ENCODE measurements at places on chromosomes 4 and X. TPM values are rescaled to one million over a fixed set of nuclear protein-coding genes. Genes with fewer than 3 reads are reported as not detected.

- no peak for DNase-seq
Observed at GRCh38 chr4:161704653-161705052, 459.1 kb downstream of the FSTL5 start.

DNA sequence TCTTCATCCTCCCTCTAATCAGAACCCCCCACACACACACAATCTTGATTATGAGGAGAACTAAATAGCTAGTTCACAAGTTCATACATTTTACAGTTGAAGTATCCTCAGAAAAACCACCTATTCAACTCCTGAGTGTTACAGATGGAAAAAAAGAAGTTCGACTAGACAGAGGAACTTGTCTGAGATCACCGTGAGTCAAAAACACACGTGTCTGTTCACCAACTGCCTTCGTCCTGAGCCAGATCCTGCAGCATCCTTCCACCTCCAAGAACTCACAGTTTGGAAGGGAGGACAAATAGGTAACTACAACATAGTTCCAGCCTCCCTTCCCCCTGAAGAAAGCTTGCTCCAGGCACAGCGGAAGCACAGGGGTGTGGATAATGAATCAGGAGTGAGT lies 19.0 kb upstream of the IRAK1 start:
- DNase-seq, result no peak

DNA sequence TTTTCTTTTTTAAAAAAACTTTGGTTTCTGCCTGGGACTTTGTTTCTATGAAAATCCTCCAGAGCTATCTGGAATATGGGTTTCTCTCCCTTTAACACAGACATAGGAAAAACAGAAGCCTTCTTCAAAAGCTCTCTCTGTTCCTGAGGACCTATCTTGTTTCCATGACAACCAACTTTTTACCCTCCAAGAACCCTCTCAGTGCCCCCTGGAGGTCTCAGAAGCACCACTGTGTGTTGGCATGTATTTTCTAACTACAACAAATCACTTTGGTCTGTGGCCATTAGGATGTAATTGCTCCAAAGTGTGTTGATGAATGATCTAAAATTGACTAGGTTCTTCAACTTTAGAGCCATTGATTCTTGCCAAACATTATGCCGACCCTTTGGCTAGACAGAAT lies 1331.6 kb downstream of the ADGRL3 start:
- no peak for DNase-seq

GRCh38 chr4:76979236-76979635 lies 29.7 kb downstream of the SEPTIN11 start:
- DNase-seq, result no peak

The ITM2A gene
- polyA plus RNA-seq, result not detected

The SMS gene
- 131 TPM for polyA plus RNA-seq

The ARHGEF38 gene
- polyA plus RNA-seq, result not detected
